ENCODE measurements at places on chromosomes 1 and 21. TPM values are rescaled to one million over a fixed set of nuclear protein-coding genes. Genes with fewer than 3 reads are reported as not detected.

Gene RSPH1
- 0.38 TPM for total RNA-seq

Gene KPRP
- total RNA-seq = not detected

Gene MMP23B
- 0.26 TPM for total RNA-seq

Gene DCST2
- total RNA-seq = under 0.01 TPM

Gene RNF186
- not detected for total RNA-seq

Gene OR2L3
- total RNA-seq = not detected

DNA sequence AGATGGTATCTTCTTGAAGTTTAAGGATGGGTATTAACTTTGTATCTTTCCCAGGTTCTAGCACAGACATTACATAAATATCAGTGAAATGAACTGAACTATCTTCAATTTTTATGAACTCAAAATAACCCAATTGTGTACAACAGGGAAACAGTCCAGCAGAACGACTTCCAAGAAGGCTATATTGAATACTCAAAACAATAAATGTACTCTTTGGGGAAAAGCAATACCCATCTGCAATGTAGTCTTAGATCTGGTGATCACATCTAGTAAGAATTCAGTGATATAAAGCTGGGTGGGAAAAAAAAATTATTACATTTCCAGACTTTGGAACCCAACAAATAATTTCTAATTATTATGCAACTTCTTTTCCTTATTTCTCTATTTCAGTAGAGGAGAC lies 33.1 kb upstream of the GORAB start:
- no peak for DNase-seq

DNA sequence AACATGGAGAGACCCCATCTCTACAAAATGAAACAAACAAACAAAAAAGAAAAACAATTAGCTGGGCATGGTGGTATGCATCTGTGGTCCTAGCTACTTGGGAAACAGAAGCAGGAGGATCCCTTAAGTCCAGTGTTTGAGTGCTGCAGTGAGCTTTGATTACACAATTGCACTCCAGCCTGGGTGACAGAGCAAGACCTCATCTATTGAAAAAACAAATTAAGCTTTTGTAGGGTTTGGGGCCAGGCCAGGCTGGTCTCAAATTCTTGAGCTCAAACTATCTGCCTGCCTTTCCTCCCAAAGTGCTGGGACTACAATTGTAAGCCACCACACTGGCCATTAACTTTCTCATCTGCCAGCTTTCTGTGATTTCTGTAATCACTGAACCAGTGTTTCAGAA lies 27.2 kb downstream of the NIPAL3 start:
- DNase-seq = no peak

- DNase-seq = peak; percentile 31
Measured at GRCh38 chr1:52520148-52520547, 32.7 kb downstream of the TUT4 start.

DNA sequence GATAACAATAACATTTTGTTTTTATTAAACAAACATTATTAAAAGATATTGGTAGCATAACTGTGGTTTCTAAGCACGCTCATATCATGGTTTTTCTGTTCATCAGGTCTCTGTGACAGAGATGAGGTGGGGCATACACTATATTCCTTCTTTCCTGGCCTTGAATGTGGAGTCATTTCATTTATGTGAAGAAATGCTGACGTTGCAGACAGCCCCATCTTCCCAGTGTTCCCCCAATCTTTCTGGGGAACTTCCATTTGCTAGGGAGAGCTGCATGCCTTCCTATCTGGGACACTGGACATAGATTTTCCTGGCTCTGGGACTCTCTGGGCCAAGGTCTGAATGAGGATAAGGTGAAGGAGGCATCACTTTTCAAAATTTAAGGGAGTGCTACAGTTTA lies 30.4 kb downstream of the PIGM start:
- DNase-seq = no peak

DNA sequence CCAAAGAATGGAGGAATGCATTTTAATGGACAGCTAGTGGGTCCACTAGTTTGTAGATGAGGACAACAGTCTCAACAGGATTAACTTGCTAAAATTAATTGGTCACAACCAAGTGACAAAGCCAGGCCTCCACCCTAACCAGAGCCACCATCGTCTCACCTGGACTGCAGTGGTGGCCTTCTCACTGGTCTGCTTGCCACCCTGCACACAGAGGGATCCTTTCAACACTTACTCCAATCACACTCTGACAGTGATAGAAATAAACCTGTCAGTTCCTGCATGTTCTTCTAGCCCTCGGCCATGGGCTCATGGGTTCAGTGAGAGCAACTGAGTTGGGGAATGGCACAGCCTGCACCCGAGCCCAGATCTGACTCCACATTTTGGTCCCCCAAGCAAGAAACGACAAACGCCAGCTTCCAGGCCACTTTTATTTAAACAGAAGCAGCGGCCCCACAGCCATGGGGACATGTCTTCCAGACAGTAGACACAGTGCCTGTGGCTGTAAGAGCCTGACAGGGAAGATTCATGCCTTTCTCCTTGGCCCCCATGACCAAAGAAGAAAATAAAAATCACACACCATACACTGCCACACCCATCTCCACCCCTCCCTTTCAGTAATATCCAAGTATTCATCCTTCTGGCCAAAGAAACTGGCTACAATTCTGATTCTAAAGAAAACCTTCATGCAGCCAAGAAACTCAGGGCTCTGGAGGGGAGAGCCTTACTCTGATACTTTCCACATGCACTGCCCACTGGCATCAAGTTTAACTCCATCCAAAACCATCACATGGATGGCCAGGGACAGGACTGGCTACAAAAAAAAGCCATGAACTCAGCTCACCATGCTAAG lies 37.6 kb downstream of the DHCR24 start:
- DNase-seq = no peak

GRCh38 chr1:59298710-59299346 lies 1.9 kb downstream of the FGGY start:
- peak; percentile 24 for DNase-seq

- no peak for DNase-seq
Measured at GRCh38 chr1:172959571-172959970, 91.2 kb downstream of the TNFSF18 start.

DNA sequence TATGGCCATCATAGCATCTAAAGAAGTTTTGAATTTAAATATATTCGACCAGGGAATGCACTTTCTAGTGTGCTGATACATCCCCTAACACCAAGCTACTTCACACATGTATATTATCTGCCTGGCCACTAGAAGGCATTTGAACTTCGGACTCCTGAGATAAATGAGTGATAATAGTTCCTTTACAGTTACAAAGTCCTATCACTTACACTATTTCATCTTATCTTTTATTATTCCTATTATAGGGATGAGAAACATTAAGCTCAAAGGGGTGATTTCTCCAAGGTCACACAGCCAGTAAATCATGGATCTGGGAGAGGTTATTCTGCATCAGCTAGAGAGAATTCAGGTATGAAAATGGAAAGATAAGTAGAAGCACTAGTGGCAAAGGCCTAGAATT lies 40.3 kb downstream of the GPATCH2 start:
- DNase-seq = no peak
